ENCODE measurements at places on chromosomes 6 and 20.
A peak's percentile ranks its signal among the peaks of the same experiment; 100 is the strongest.

DNA sequence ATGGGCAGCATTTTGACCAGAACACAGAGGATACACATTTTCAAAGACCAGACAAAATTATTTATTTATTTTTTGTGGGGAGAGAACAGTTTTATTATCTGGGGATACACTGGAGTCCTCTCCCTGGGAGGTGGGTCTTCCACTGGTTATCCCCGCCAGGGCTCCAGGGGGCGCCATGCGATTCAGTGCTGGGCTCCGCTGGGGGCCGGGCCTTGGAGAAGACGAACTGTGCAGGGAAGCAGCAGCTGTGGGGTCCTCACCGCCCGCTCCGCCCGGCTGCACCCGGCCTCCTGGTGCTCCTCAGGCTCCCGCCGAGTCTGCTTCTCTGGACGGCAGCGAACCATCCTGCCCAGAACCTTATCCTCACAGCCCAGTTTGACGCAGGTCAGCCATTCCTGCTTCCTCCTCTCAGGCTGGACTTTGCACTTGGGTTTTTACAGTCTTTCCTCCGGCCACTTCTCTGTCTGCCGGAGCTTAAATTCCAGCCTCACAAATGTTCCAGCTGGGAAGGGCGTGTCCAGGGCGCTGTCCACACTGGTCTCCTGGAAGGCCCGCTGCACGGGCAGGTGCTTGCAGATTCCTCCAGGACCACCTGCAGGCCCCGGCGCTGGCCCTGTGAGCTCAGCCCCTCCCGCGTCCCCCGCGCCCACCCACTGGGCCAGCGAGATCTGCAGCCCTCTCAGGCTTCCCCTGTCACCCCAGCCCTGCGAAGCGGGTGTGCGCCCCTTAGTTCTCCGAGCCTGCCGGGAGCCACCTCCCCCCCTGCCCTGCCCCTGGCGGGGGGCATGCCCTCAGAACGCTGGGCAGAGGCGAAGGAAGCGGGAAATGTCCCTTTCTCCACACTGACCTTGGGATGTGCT, 1830.0 kb upstream of the DEFB115 start:
- no peak for DNase-seq

GRCh38 chr6:111427341-111428116, 55.5 kb downstream of the REV3L start:
- no peak for DNase-seq

DNA sequence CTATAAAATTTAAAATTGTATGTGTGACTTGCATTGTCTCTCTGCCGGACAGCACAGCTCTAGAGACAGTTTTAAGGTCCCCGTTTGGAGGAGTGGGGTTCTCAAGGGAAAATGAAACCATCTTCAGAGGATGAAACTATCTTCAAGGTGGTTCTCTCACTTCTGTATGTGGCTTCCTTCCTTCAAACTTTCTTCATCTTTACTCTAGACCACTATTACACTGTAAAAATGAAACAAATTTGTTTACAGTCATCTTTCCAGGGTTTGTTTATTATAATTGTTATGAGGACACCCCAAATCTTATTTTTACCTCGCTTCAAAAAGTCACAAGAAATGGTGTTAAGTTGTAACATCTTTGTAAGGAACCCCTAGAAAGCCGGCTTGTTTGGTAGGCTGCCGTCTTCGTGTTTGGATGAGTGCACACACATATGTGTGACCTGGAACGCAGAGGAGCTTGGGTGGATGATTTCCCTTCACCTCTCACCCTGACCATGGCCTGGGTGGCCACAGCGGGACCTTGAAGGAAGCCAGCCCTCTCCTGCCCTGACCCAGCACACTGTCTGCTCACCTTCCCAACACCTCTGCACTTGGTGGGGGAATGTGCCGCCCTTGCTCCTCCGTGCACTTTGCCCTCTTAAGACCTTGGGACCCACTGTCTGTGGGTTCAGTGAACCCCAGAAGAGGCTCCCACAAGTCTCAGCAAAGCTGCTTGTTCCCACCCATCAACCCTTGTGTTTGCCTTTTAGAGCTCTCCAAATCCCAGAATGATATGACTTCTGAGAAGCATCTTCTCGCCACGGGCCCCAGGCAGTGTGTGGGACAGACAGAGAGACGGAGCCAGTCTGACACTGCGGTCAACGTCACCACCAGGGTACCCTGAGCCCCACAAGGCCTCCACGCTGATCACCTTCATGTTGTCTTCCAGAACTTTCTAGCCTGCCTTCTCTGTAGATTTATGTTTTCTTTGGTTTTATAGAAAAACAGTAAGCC, 67.8 kb downstream of the SYTL3 start:
- DNase-seq = no peak

DNA sequence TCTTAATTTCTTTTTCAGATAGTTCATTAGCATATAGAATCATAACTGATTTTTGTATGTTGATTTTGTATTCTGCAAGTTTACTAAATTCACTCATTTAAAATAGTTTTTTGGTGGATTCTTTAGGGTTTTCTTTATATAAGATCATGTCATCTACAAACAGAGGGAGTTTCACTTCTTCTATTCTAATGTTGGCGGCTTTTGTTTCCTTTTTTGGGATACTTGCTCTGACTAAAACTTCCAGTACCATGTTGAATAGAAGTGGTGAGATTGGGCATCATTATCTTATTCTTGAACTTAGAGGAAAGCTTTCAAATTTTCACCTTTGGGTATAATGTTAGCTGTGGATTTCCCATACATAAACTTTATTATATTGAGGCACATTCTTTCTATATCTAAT, 296.9 kb downstream of the BCKDHB start:
- no peak for DNase-seq

DNA sequence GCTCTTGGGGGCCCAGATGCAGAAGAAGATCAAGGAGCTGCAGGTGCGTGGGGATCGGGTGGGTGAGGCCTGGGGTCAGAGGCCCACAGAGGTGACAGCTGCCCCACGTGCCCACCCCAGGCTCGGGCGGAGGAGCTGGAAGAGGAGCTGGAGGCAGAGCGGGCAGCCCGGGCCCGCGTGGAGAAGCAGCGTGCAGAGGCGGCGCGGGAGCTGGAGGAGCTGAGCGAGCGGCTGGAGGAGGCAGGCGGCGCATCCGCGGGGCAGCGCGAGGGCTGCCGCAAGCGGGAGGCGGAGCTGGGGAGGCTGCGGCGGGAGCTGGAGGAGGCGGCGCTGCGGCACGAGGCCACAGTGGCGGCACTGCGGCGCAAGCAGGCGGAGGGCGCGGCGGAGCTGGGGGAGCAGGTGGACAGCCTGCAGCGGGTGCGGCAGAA, 41.5 kb downstream of the MYH7B start:
- DNase-seq = no peak

DNA sequence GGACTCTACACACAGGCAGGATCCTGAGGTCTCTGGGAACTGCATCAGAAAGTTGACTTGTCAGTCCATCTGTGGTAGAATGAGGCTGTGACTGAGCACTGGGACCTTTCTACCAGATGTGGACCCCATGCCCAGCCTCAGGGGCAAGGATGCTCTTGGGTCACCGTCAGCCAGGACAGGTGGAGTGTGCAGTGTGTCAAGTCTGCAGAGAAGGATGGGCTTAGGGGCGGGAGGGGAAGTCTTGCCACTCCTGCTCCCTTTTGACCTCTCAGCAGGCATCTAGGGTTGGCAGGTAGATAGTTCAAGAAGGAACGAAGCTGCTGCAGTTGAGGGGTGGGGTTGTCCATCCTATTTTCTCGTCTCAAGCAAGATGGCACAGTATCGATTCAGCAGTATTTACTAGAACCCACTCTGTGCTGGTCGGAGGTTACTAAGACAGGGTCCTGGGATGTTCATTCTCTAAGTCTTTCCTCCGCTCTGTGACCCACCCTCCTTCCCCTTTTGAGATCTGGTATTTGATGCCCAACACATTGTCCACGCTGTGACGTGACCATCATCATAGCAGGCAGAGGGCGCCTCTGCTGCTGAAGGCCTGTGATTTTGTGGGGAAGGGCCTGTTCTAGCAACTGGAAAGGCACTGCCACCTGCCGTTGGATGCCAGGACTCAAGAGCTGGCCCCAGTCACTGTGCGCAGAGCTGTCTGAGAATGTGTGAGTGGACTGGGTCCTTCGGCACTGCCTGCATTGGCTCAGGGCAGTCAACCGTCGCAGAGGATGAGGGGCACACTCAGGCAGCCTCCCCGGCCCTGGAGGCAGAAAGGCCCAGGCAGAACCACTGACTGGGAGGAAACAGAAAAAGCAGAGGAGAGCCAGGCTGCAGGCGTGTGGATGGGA, 23.2 kb downstream of the RBCK1 start:
- peak; percentile 73 for DNase-seq
